ENCODE measurements at places on chromosomes 1 and 21.

DNA sequence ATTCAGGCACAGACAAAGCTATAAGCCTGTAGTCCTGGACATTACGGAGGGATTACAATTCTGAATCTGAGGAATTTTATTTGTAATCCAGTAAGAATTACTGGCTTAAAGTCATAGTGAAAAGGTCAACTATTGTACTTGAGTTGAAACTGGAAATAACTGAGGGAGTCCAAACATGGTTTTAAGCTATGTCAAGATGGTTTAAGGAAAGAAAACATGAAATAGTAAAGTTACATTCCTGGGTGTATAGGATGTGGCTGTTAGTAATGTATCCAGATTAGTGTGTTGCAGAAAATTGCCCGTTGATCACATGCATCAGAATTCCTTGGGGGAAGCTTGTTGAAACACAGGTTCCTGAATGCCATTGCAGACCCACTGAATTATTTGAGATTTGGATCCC is 124.8 kb upstream of the GORAB start:
- DNase-seq, result no peak

DNA sequence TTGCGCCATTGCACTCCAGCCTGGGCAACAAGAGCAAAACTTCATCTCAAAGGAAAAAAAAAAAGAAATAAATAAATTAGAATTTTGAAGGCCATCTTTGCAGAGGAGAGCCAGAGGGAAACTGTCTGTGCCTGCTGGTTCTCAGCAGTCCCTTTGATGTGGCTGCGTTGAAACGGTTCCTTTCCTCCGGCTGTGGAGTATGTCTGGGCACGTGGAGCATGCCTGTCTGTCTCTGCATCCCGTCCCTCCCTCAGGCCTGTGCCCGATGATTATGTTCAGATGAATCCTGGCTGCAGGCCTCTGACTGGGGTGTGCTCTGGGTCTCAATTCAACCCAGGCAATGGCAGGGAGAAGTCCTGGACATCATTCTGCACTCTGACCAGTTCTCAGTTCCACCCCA is 33.4 kb downstream of the KIAA1614 start:
- no peak for DNase-seq

DNA sequence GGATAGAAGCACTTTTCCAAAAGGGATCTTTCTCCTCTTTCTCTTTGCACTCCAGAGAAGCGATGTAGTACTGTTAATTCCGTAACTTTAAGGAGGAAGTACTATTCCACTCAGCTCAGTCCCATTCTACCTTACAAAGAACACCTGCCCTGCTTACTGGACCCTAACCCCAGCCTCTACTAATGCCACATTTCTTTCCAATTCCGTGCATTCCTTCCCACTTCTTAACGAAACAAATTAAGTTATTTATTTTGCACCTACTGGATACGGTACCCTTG is 511 bp downstream of the NDC1 start:
- DNase-seq, result no peak

DNA sequence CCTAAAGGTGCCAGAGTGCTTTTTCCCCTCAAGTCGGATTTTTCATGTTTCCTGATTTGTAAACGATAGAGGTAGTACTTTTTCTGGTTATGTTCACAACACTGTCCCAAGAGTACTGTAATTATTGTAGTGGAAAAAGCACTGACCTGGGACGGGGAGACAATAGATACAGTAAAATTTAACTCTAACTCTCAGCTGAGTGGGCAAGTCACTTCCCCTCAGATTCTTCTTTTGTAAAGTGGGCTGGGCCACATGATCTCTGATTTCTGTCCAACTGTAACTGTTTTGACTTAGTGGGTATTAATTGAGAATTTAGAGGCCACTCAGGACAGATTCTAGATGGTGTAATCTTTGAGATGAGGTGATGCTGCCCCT is 19.1 kb downstream of the MARCKSL1 start:
- no peak for DNase-seq

GRCh38 chr1:200665861-200666260 is 3.8 kb downstream of the DDX59 start:
- DNase-seq, result no peak

GRCh38 chr1:56824938-56825337 is 5.7 kb upstream of the FYB2 start:
- no peak for DNase-seq

DNA sequence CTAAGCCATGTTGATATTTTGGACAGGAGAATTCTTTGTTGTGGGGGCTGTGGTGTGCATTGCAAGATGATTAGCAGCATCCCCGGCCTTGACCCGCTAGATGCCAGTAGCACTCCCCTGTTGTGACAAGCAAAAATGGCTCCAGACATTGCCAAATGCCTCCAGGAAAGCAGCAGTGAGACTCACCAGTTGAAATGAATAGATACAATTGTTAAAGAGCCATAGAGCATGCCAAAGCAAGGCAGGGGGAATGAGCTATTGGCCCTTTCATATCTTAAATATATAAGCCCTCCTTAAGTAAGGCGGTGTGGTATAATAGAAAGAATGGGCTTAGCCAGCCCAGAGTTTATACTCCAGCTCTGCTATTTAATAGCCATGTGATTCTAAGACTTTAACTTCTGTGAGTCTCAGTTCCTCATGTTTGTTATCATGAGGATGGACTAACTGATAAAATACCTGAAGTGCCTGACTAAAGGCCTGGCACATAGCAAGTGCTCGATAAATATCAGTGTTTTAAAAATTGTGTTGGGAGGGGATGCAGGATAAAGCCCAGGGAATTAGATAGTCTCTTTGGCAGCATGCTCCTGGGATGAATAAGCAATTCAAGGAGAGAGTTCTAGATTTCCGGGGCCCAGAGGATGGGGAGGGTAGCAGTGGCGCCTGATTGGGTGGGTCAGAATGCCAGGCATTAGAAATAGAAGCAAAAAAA is 21.1 kb upstream of the RGS4 start:
- DNase-seq, result no peak

DNA sequence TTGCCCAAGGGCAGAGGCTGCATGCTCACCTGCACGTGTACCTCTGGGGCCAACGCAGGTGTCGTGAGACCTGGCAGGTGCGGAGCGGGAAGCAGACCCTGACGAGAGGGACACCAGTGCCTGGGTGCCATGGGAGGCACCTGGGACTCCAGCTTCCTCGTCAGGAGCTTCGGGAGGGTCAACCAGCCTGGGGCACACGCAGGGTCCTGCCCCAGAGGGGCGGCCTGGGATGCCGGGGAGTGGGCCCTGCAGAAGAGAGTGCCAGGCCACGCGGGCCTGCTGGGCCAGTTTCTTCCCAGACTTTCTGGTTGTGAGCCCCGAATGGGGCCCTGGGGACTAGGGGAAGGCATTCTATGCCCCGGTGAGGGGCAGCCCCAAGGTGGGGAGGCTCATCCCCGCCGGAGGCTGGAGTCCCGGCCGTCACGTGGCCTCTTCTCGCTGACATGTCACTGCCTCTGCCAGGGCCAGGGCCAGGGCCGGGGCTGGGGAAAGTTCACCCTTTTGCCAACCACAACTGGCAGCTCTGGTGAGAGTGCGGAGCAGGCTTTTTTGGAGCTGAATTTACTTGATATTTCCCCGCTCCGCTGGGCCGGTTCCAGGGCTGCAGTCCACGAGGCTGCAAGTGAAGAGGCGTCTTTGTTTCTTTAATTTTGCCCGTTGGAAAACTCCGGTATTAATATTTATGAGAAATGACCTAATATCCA is 38.5 kb upstream of the ACTRT2 start:
- no peak for DNase-seq

- no peak for DNase-seq
These were observed 714 bp upstream of the AKIRIN1 start for GRCh38 chr1:38990386-38990737.

DNA sequence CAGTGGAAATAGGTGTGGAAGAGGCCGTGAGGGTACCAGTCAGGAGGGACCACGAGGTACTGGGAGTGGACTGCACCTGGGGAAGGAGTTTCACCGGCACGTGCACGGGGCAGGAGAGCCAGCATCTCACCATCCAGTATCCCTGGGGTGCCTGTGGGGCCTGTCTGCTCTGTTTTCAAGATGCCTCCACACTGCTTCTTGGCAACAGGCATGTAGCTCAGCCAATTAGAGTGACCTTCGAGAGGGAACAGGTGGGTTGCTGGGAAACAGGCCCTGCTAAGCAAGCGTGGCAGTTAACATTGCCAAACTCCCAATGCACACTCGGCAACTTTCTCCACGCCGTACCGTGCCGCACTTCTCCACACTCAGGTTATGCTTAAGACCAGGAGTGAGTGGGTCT is 17.7 kb downstream of the KCNC4 start:
- no peak for DNase-seq

DNA sequence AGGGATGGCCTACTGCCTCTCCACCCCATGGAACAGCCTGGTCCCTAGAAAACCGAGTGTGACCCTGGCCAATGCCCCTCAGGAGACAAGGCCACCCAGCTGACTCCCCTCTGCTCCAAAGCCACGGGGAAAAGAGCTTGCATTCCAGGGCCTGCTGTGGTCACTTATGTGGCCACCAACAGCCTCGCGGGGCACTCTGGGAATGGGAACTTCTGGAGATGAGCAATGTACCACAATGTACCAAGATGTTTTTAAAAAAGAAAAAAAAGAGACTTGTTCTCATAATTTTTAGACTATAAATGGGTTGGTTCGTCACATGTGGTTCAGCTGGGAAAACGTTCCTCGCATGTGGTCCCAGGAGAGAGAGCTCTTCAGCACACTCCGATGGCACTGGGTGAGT is 62.8 kb downstream of the SLC66A1 start:
- DNase-seq, result no peak

GRCh38 chr1:158730453-158730852 is 9.9 kb upstream of the OR6K3 start:
- DNase-seq, result no peak

DNA sequence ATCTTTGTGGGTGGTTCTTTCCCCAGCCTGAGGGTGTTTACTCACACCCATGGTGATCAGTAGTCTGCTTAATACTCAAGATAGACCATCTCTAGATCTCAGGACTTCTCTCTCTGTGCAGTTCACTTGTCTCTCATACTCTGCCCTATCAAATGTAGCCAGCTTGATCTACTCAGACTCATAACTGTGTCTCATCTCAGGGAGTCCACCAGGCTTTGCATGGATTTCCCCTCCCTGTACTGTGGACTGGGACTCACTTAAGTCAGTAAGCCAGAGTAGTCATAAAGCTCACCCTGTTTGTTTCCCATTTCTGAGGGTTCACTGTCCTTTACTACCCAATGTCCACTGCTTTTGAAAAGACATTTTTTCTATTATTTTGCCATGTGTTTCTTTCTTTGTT is 41.8 kb downstream of the LYPLAL1 start:
- no peak for DNase-seq

- no peak for DNase-seq
These were observed 4.5 kb downstream of the RHOU start for GRCh38 chr1:228739826-228740225.

DNA sequence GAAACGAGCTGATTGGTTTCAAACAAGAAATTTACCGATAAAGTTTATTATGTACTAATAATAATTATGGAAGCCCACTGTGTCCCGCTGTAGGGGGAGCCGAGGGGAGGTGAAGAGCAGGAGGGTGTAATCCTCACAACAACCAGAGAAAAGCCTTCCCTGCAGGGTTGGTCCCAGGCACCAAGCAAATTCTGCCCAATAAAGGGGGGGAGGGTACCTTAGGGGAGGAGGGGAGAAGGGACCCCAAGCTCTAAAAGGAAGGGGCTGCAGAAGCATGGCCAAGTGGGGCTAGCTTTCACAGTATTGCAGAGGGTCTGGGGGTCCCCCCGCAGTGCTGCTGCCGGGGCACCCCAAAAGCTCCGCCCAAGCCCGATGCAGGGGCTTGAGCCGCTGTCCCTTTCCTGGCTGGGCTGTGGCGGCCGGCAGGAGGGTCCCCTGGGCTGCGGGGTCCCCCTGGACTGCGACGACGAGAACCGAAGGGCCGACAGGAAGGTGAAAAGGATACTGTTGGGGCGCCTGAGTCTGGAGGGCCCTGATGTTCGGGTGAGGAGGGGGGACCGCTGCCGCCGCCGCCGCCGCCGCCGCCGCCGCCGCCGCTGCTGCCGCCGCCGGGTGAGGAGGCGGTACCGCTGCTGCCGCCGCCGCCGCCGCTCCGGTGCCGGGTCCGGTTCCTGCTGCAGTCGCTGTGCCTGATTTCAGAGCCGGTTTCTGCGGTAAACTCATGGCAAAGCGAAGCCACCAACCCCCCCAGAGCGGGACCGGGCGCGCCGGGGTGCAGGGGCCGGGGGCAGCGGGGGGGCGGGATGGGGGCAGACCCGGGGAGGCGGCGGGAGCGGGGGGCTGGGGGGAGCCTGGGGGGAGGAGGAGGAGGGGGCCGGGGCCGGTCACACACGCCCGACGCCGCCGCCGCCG is 771 bp downstream of the EIF4G3 start:
- DNase-seq, result peak; percentile 51

GRCh38 chr1:232352366-232352765 is 277.6 kb downstream of the SIPA1L2 start:
- no peak for DNase-seq

GRCh38 chr21:44684483-44684882 is 2.5 kb upstream of the KRTAP12-1 start:
- no peak for DNase-seq

DNA sequence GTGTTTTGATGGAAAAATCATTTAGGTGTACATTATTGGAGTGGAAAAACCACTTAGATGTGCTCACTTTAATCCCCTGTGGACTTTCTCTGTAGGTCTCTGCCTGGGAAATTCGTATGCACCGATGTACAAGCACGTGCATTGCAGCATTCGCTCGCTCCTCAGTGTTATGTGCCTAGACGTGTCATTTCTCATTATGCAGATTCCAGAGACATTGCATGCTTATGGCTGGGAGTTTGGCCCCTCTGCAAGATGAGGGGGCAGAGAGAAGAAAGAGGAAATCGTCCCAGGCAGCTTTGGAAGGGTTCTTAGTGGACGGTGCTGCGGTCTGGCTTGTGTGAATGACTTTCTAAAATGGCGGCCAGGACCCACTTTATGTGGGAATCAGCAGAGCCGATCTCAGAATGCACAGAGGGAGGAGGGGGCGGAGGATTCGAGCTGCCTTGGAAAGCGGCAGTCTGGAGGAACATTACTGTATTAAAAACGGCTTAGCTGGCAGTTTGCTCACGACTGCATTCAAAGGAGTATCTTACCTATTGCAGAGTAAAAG is 2.3 kb downstream of the SPEN start:
- DNase-seq, result peak; percentile 44

GRCh38 chr1:16114527-16115467 is 41.1 kb downstream of the EPHA2 start:
- DNase-seq, result no peak

Data from activated naive CD4-positive, alpha-beta T cell treated with anti-CD3 and anti-CD28 coated beads, Interleukin-2, amount 50 U/mL, for 16 hours (primary cell).